Uterine smooth muscle cell (primary cell): ENCODE measurements at places on chromosomes 5 and 9. TPM values are rescaled to one million over a fixed set of nuclear protein-coding genes. Genes with fewer than 3 reads are reported as not detected.

Gene PITX1
- 1.5 and 2.2 TPM in 2 replicates for total RNA-seq

Gene GNE
- 53.0 and 57.9 TPM in 2 replicates for total RNA-seq

Gene GTF3C5
- 31.7 and 52.7 TPM in 2 replicates for total RNA-seq

Gene FAM81B
- not detected in 2 replicates for total RNA-seq
